ENCODE measurements at places on chromosomes 1 and 21. TPM values are rescaled to one million over a fixed set of nuclear protein-coding genes. Genes with fewer than 3 reads are reported as not detected.

DNA sequence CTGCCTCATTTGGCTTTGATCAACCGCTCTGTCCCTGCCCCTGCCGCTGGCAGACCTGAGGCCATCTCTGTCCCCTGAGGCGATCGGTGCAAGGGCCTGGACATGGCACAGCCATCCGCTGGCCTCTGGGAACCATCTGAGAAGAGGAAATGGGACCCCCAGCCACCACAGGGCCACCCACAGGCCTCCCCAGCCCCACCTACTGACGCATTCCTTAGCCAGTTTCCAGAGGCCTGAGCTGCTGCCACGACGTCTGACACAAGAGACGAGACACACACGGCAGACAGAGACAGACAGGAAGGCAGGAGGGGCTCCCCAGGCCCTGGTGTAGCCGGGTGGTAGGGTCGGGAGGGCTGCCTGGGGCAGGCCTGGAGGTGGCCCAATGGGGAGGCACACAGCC, 37.3 kb upstream of the EDN2 start:
- DNase-seq, result no peak

DNA sequence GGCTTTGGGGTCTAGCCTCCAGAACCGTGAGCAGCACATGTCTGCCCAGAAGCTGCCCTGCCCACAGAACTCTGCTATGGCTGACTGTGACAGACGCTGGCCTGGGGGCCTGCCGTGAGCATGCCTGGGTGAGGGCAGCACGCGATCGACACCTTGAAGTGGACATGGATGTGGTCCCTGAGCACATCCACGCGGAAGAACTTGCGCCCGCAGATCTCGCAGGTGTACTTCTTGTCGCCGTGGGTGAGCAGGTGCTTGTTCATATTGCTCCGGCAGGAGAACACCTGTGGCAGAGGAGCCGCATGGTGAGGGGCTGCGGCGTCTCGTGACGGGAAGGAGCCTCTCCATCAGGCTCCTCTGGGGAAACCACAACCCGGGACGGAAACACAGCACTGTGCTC, 56.0 kb downstream of the PRDM15 start:
- DNase-seq, result no peak

DNA sequence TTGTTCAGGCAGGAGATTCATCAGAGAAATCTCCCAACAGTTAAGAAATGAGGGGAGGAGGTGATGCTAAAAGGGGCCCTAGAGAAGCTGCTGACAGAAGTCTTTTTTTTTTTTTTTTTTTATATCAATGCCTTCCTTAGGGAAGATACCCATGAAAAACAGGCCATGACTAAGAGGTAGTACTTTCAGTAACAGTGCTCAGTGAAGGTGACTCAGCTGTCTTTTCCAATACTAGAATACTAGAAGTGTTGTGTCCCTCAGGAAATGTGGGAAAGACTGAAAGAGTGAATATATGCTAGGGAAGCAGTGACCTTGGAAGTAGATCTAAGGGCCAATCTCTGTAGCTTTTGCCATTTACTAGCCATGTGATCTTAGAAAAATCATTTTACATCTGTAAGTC, 52.4 kb upstream of the SLFNL1 start:
- DNase-seq, result no peak

The MIXL1 gene
- total RNA-seq, result 2.7 TPM

The MSH4 gene
- total RNA-seq, result 0.80 TPM
